CD4-positive, alpha-beta T cell treated with Interleukin-2 at 100 ng/mL for 4 hours (primary cell): ENCODE measurements at places on chromosomes 2 and 18.

- DNase-seq: no peak
Measured at GRCh38 chr2:190267302-190267701, 52.3 kb downstream of the HIBCH start.

DNA sequence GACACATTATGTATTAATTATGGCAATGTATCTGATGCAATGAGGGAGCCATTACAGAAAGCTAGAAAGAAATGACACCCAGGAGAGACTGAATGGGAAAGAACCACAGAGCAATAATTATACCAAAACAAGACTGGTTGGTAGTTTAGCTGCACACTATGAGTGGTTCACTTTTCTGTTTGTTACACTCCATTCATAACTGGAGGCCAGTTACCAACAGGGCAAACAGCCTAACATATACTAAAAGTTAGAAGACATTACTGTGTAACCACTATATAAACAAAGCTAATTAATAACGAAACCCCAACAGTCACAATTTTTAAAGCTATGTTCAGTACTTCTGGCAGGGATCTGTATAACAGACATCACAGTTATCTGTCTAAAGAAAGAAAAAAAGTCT is 49.4 kb downstream of the NBAS start:
- DNase-seq: no peak

GRCh38 chr18:60975420-60975819 is 357.8 kb upstream of the CDH20 start:
- DNase-seq: no peak

DNA sequence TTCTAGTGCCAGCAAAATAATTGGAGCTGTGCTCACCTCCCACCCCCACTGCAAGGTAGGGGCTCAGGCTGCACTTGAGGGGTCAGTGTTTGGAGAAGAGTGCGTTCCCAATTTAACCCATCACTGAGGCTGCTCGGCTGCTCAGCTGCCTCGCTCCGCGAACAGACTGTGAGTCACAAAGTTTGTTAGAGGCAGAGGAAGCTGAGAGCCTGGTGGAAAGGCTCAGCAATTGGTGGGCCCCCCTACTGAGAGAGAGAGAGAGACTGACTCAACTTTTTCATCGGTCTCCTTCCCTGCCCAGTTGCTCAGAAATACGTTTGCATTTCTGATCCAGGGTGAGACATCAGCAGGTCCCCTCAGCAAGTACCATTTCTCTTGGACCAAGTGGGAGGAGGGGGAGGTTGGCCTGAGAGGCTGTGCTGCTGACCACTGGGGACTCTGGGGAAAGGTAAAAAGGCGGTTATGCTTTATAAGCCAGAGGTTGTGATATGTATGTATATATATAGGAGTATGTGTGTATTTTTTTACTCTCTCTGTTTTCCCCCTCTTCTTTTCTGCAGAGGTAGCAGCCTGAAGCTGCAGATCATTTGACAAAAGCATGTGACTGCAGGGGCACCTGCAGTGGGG is 1.5 kb downstream of the EFR3B start:
- peak; percentile 42 for DNase-seq

DNA sequence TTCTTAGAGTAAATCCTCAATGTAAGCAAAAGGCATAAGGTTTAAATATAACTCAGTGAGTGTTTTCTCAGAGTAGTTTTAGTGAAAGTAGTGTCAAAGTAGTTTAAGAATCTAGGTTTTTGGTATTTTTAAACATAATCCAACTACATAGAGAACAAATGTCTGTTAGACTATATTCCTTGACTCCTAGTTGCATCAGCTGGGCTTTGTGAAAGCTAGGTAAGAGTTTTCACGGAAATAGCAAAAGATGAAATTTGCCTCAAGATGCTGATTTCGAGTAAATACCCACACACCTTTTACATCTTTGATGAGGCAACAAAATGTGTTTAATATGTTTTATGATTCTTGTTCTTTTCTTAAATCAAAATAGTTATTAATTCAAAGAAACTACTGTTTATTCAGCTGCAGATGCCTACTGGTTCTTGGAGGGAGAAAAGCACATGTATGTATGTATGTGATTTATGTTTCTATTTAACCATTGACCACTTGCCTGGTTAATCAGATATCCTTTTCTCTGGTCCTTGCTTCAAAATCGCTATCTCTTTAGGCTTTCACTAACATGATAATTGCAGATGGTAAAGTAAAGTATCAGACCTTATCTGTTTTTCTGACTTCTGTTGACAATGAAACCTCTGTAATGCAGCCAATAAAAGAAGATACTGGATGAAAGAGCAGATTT is 117.4 kb upstream of the NOSTRIN start:
- DNase-seq: no peak

GRCh38 chr2:200199005-200199404 is 107.5 kb upstream of the SPATS2L start:
- peak; percentile 1 for DNase-seq

DNA sequence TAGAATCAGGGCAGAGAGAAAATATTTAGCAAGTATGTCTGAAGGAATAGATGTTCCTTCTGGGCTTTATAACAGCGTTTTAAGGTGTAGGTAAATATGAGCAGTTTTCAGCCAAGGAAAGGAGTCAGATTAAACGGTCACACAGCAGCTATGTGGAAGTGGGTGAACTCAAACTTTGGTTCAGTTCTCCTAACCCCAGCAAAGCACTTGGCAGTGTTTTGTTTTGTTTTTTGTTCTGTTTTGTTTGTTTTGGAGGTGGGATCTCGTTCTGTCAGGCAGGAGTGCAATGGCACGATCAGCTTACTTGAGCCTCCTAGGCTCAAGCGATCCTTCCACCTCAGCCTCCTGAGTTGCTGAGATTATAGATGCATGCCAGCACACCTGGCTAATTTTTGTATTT is 24.6 kb downstream of the TANC1 start:
- DNase-seq: no peak
